NCI-H2107 (cell line): ENCODE measurements at places on chromosomes 1 and 21.

DNA sequence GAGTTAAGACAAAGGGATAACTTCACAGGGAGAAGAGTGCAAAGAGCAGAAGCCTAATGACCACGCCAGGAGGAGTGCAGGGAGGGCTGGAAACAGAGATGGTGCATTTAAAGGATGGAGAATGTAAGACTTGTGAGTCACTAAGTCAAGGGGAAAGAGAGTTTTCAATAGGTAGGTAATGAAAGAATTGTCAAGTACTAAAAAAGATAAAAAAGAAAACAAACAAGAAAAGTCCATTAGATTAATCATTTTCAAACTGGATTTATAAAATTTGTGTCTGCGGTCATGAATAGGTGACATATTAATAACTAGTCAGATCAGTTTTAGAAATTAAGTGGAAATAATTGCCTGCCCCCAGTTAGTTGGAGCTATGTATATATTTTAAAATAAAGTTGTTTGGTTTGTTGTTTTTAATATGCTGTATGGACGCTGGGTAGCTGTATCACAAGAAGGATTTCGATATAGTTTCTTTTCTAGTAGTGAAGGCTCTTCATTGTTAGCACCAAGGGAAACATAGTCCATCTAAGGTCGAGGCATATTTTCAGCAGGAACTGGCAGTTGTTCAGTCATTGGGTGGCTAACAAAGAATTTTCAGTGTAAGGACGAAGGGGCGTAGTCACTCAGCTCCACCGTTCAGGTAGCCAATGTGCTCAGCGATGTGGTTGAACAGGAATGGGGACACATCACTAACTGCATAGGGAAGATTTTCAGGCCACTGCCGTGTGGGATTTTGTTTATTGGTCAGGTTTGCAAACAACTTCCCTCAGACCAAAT lies 203.0 kb downstream of the TGFB2 start:
- DNase-seq = no peak

DNA sequence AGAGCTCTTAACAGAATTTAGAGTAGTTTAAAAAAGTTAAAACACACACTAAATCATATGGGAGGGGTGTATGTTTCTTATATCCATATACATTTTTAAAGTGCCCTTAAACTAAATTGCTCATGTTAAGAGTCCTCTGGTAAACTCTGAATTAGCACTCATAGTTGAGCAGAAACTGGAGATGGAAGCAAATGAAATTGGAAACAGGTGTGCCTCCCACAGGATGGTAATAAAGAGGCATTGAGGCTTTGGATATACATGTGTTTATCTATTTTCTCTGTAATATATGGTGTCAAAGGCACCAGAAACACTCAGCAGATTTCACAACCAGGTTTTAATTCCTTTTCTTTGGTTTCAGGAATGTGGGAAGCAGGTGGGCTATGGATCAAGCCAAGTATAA lies 188.6 kb downstream of the HS2ST1 start:
- no peak for DNase-seq

DNA sequence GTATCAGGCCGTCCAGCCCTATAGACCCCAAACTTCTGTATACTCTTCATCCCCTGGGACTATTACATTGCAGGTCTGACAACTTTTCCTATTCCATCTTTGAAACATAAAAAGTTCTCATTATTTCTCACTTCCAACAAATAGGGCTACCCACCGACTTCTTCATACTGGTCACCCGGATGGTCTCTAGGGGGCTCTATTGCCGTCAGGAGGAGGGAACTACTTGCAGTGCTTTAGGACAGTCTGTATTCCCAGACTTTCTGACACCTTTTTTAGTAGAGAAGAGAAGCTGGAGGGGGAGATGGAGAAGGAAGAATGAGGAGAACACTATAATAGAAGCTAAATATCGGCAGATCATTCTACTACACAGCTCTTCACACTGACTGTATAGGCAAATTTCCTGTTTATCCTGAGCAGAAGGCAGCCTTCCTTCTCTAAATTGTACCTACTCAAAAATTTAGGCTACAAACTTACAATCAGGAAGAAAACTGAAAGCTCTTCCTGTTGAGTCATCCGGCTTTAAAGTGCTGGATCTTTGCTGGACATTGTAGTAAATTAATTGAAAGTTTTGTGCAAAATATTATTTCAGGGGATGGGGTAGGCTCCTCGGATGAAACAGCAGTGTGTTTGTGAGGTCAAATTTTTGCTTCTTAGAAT lies 54.6 kb downstream of the CDC7 start:
- DNase-seq = no peak

- no peak for DNase-seq
Observed at GRCh38 chr1:99173900-99174299, 90.4 kb upstream of the PLPPR4 start.

DNA sequence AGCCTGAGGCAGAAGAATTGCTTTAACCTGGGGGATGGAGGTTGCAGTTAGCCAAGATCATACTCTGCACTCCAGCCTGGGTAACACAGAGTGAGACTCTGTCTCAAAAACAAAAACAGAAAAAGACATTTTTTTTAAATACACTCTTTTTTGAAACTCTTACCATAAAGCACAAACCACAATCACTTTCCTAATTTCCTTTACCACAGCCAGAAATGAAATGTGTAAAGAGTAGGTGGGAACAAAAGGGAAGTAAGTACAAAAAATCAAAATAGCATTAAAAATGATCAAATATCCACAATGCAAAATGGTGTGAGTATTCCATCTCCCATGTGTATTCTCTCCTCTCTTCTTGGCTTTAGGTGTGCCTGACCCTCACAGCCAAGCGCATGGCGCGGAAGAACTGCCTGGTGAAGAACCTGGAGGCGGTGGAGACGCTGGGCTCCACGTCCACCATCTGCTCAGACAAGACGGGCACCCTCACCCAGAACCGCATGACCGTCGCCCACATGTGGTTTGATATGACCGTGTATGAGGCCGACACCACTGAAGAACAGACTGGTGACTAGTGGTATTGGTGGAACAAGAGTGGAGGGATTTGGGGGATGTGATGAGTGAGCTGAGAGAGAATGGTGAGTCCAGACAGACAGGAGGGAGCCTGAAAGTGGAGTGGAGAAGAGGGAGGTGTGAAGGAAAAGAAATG lies 14.9 kb downstream of the ATP1A4 start:
- DNase-seq = no peak

DNA sequence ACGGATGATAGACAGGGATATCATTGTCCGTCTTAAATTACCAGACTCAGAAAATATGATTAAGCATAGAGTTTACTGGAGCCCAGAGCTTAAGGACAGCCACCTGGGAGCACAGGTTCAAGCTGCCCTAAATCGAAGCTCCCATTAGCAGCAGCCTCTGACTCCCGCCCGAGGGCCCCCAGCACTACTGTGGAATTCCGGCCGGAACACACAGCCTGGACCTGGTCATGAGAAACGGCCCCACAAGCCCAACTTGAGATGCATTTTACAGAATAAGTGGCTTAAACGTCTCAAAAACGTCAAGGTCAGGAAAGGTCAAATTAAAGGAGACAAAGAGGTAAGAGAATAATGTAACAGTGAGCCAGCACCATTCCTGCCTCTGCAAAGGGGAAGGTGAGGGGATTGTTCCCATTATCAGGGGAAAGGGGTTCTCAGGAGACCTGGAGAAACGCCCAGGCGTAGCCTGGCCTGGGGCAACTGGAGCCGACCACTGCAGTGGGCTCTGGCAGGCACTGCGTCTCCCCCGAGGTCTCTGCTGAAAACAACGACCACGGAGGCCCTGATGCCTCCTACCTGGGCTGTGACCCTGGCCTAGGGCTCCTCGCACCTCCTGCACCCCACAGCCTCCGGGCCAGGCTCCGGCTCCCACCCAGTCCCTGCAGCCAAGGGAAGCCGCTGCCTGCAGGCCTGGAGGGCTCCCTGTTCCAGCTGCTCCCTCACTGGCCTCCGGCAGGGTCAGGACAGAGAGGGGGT lies 11.5 kb upstream of the COL6A1 start:
- DNase-seq = no peak

- DNase-seq = no peak
Observed at GRCh38 chr1:45926330-45926729, 122.9 kb downstream of the MAST2 start.

- DNase-seq = no peak
Observed at GRCh38 chr1:233105225-233105624, 154.8 kb downstream of the NTPCR start.

- DNase-seq = no peak
Observed at GRCh38 chr1:4754816-4755215, 100.4 kb downstream of the AJAP1 start.

GRCh38 chr1:189678779-189679178 lies 798.9 kb downstream of the BRINP3 start:
- no peak for DNase-seq

DNA sequence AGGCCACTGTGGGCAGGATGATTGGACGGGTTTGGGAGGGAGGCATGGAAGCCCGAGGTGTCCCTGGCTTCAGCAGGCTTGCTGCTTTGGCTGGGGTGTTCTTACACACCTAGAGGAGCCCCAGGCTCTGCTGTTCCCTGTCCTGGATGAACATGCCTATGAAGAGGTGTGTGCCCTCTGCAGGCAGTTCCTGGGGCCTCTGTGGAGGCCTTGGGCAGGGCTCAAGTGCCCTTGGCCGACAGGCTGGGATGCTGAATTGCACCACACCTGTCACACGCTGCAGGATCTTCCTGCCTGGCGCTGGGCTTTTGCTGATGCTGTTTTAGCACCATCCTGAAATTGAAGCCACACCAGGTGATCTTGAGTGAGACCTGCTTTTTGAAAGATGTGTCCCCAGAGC lies 415.0 kb upstream of the VAMP3 start:
- DNase-seq = no peak

DNA sequence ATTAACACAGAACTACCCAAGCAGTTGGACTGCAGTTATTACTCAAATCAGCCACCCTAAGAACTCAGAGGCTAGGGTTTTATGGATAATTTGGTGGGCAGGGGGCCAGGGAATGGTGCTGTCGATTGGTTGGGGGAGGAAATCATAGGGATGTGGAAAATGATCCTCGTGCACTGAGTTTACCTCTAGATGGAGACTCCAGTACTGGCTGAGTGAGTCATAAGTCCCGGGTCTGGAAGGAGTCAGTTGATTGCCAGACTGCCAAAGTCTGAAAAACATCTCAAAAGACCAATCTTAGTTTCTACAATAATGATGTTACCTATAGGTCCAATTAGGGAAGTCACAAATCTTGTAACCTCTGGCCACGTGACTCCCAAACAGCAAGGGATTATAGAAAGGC lies 257.5 kb upstream of the PRMT6 start:
- DNase-seq = no peak

DNA sequence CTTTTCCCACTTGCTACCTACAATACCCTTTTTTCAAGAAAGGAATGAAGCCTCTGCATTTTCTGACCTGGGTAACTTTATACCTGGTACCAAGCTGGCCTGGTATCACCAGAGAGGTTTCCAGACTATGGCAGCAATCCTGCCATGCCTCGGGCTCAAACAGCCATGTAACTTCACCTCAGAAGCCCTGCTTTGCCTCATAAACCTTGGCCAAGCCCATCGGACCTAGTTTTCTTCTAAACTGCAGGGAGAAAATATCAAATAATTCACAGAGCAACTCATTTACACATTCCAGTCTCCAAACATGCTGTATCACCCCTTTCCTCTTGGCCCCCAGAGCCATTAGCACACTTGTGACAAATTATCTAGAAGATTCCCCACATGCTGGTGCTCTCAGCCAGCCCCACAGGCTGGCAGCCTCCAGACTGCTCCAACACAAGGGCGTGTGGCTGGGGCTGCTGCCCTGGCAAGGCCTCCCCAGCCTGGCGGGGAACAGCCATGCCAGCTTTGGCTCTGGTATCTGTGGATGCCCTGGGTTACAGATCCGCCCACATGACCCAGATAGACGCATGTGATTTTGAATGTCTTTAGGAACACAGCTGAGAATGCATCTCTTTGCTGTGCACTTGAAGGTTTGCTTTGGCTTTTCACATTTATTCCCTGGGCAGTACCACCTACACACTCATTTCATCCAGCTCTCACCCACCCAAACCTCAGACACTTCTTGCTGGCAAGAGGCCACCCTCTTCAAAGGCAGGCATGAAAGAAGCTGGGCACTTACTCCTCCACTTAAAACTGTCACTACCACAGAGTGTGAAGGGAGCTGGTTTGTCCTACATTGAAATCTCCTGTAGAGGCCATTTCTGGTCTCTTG lies 70.0 kb upstream of the BCAR3 start:
- DNase-seq = no peak

DNA sequence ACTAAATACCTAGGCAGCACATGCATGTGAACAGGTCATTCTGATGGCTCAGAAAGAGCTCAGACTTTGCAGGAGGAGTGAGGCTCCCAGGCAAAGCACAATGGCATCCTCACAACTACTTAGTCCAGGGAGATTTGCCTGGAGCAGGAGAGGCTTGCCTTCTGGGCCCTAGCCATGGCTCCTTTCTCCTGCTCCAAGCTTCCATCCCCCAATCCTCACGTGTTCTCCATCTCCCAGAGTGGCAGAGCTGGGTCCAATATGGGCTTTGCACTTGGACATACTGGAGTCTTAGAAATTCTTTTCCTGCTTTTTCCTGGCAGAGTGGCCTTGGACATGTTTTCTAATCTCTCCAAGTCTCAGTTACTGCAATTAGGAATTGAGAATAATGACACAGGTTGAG lies 15.8 kb downstream of the MYBPH start:
- DNase-seq = no peak

- no peak for DNase-seq
Observed at GRCh38 chr1:118042501-118042900, 113.0 kb downstream of the WDR3 start.

DNA sequence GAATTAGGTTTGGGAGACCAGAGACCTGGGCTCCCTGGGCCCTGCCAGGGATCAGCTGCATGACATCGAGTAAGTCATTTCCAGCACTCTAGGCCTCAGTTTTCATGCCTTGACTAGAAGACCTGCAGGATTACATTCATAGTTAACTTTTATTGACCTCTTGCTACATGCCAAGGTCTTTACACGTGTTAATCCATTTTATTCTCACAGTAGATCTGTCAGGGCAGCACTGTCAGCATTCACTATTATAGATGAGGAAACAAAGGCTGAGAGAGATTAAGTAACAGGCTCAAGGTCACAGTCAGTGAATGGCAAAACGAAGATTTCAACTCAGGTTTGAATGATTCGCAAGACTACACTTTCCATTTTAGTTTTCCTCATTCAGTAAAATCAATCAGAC lies 37.0 kb downstream of the PGM1 start:
- no peak for DNase-seq

- DNase-seq = no peak
Observed at GRCh38 chr1:24860841-24861240, 69.2 kb downstream of the RUNX3 start.

DNA sequence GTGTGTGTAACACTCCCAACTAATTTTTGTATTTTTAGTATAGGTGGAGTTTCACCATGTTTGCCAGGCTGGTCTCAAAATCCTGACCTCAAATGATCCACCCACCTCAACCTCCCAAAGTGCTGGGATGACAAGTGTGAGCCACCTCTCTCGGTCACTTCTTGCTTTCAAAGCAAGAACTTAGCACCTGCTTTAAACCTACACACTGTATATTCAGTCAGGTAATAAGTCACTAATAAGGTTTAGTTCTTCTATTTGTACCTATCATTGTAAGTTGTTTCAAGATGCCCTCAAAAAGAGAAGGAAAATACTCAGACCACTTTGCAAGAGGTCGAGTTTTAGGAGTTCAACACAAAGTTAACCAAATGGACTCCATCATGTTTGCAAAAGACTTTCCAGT lies 431.3 kb downstream of the MRPL39 start:
- DNase-seq = no peak
